ENCODE measurements at places on chromosomes 6 and 20.

DNA sequence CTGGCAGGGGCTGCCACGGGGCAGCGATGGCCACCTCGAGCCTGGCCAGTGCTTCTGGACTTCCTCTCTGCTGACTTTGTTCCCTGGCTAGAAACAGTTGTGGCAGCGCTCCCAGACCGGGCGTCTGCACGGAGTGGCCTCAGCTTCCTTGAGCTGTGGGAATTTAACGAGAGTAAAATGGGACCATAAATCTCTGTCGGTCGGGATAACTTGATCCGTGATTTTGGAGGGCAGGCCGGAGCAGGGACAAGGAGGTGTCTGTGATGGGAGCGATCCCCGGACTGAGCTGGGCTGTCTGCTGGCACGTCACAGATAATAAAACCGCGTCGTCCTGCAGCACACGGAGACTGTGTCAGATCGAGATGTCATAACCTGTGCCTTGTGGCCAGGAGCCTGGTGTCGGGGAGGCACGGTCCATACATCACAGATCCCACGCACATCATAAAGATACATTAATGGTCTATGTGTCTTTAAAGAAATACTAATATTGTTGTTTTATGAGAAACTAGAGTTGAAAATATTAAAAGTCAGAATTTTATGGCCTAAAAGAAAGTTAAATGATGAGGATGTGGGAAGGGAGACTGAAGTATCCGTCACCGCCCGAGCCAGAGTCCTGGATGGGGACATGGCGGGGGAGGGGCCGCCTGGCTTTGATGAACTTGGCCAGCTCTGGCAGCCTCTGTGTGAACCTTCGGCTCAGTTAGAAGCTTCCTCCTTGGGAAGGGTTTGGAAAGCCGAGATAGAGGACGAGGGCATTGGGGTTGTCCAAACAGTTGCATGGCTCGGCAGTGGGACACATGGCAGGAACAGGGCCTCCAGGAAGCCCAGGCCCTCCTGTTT, 6.5 kb upstream of the RBBP8NL start:
- no peak for DNase-seq

- DNase-seq: no peak
These were observed 246.9 kb upstream of the RREB1 start for GRCh38 chr6:6860863-6861262.

DNA sequence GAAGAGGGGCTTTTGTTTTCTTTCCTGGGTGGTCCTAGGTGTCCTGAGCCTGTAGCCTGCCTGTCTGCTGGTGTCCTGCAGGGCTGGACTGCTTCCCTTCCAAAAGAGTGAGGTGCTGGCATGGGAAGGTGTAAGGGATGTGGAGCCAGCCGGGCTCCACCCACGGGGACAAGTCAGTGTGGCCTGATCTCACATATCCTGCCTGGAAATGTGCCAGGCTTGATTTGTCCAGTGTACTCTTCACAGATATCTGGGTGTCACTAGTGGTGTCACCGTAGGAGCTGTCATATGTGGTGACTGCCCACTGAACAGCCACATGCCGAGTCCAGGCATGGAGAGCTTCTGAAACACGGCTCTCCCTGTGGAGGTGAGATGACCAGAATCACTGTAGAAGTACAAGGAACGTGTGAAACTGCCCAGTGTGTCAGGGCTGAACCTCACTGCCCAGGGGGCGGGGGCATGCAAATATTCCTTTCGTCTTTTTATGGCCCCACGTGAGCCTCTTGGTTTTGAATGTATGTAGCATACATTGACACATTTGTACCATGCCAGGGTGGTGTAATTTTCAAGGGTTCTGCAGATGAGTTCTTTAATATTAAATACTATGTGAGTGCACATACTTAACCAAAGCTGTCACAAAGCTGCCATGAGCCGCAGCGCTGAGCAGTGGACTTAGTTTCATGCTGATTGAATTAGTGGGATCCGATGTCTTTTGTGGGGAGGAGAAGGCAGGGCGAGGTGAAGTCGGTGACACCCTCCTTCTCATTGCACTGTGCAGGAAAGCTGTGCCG, 55.8 kb downstream of the CDH4 start:
- no peak for DNase-seq

DNA sequence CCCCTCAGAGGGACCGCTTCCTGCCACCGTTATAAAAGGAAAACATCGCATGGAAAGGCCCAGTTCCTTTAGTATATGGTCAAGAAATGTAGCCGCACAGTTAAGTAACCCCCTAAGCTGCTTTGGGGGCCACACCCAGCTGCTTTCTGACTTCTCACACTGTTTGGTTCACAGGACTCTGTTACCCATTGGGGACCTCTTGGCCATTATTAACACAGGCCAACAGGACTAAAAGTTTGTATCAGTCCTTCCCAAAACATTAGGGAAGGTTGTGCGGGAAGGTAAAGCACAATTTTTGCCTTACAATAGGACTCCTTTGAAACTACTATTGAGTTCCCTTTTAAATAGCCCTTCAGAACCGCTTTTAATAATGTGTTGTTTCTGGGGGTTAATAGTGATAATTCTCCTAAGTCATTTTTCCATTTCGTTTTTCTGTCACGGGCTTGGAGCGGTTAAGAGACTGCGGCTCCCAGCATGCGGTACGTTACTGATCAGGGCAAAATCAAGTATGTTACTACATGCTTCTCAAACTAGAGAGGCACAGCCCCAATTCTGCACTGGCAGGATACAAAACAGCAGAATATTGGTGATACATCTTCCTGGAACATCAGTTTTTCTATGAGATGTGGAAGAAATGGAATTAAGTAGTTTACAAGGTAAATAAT, 668 bp upstream of the RPP40 start:
- no peak for DNase-seq

GRCh38 chr6:120279466-120280167, 930.1 kb upstream of the MAN1A1 start:
- no peak for DNase-seq

DNA sequence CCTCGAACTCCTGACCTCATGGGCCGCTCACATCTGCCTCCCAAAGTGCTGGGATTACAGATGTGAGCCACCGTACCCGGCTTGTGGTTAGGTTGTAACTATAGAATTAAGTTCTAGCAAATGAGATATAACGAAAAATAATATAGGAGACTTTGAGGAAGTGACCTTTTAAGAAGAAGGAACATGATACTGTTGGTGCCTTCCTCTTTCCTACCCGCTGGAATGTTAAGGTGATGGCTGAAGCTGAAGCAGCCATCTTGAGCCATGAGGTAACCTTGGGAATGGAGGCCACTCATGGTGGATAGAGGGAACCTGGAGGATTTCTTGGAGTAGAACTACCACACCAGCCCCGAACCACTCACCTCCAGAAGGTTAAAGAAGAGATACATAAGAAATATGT, 48.1 kb upstream of the MDGA1 start:
- no peak for DNase-seq

DNA sequence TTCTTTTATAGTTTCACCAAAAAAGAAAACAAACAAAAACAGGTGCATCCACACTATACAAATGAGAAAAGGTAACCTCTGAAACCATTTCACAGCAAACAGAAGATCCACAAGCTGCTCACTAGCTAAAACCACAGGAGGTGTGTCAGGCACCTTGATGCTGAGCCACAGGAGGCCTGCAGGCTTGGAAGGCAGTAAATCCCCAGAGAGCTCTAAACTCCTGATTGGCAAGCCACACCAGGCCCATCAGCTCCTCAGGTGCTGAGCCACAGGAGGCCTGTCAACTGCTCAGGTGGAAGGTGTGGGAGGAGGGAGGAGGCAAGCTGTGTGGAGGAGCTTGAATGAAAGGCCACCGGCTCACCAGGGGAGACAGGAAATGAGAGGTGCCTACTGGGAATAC, 273.0 kb downstream of the PKHD1 start:
- no peak for DNase-seq

DNA sequence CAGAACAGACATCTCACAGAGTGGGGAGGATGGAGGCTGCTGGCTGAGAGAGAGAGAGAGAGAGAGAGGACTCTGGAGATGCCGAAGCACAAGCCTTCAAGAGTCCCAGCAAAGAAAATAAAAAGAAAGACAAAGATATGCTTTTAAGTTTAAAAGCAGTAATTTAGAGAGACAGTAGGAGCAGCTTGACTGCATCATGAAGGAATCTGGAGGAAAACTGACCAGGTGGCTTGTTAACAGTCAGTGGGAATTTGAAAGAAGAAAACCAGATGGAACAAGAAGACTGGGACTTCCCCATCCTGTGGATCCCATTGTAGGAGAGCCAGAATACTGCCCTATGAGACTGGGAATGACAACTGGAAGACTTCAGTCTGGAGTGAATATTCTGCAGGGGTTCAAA, 46.3 kb upstream of the PLN start:
- DNase-seq: no peak

DNA sequence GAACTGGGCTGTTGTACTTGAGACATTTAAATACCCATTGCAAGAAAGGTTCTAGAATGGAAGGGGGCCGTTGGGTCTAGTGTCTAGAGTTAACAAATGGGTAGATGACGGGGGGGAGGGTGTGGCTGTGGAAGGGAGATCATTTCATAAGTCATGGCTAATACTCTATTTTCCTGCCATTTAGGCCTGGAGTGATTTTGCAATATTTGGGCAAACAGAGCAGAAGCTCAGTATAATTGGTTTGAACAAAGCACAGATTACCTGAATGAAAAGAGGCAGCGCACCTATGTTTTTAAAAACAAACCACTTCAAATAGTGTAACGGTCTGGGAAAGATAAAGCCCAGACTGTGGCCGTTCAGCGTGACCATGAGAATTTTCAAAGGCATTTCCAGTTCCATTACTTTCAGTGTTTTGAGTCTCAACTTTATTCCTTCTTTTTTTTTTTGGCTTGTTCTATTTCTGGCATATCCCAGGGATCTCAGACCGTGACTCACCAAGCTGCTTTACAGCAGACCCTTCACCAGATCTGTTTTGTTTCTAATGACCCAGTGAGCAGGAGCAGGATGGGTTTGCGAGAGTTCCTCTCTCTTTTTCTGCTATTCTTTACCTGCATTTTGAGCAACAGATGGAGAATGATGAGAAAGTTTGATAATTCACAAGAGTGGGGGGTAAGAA, 73.7 kb downstream of the LYRM2 start:
- no peak for DNase-seq

- no peak for DNase-seq
These were observed 28.6 kb downstream of the JAG1 start for GRCh38 chr20:10645205-10645570.

DNA sequence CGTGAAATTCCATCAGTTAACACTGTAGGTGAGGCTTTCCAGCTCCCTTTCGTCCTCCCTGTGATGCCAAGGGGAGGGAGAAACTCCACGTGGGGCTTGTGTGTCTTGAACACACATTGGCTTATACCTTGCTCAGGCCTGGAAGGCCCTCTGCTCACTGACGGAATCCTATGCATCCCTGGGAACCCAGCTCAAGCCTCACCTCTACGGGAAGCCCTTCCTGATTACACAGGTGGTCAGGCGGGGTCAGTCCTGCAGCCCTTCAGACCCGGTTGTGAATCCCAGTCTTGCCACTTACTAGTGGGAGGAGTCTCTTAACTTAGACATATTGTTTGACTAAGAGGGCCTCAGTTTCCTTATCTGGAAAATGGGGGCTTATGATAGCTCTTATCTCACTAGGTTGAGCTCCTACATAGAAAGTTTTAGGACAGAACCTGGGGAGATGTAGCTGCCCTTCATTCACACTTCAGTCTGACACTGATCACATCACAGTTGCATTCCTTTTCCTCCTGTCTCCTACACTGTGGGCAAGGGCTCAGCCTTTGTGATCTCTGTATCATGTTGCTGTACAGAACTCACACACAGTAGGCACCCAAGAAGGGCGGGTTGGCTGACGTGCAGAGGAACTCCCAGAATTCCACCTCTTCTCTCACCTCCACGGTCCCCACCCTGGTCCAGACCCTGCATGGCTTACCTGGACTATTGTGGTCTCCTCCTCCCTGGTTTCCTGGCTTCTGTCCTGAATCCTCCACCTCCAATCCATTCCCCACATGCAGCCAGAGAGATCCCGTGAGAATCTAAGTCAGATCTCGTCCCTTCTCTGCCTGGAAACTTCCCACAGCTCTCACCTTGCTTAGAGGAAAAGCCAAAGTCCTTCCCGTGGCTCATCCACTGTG, 129.6 kb downstream of the CEBPB start:
- DNase-seq: no peak

DNA sequence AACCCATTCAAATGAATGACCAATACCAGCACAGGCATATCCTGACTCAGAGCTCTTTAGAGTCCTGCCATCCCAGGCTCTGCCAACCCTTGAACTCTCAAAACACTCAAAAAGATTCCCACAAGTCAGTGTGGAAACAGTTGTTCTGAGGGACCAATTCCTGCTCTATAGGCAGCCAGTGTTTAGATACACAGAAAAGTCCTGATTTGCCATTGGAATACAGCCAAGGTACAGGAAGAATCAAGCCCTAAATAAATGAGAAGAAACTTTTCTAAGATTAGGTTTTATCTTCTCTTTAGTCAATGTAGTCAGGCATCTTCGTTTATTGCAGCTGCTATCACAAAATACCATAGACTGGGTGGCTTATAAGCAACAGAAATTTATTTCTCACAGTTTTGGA, 626.8 kb upstream of the ARID1B start:
- no peak for DNase-seq

- no peak for DNase-seq
These were observed 93.9 kb downstream of the CD2AP start for GRCh38 chr6:47571488-47571887.

GRCh38 chr20:37131486-37131885, 35.7 kb upstream of the RBL1 start:
- no peak for DNase-seq

DNA sequence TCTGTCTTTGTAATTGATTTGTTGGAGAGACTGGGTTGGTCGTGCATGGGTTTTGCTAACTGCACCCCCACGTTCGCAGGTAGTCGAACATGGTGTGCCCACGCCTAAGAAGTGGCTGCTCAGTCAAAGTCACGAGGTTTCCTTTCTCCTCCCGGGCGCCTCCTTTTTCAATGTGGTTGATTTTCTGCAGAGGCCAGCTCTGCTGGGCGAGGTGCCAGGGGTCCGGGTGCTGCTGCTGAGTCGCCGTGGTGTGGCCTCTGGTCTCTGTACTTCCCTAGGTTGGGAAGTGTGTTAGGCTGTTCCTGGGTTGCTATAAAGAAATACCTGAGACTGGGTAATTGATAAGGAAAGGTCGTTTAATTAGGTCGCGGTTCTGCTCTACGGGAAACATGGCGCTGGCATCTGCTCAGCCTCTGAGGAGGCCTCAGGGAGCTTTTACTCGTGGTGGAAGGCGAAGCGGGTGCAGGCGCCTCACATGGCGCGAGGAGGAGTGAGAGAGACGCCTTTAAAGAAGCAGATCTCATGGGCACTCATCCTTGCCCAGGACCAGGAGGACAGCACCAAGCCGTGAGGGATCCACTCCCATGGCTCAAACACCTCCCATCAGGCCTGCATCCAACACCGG, 14.1 kb downstream of the OSBPL2 start:
- DNase-seq: no peak

DNA sequence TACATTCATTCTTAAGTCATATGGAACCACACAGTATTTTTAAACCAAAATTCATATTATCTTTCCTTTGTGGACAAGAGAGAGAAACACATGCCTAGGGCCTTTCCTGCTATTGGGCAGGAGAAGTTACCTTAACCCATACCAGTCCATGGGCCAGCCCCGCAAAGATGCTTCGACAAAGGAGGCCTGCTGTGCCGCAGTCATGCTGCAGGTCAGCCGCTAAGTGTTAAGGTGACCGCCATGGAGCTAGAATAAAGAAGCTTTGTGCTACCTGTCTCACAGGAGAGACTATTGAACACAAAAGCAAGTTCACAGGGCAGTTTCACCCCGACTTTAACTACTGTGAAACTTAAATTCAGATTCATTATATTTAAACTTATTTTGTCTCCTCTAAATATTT, 62.3 kb upstream of the TMEM181 start:
- DNase-seq: no peak
